Spinal cord (tissue), 10 donors: ENCODE measurements at places on chromosomes 5 and 9. TPM values are rescaled to one million over a fixed set of nuclear protein-coding genes. Genes with fewer than 3 reads are reported as not detected.
A peak's percentile ranks its signal among the peaks of the same experiment; 100 is the strongest.

DNA sequence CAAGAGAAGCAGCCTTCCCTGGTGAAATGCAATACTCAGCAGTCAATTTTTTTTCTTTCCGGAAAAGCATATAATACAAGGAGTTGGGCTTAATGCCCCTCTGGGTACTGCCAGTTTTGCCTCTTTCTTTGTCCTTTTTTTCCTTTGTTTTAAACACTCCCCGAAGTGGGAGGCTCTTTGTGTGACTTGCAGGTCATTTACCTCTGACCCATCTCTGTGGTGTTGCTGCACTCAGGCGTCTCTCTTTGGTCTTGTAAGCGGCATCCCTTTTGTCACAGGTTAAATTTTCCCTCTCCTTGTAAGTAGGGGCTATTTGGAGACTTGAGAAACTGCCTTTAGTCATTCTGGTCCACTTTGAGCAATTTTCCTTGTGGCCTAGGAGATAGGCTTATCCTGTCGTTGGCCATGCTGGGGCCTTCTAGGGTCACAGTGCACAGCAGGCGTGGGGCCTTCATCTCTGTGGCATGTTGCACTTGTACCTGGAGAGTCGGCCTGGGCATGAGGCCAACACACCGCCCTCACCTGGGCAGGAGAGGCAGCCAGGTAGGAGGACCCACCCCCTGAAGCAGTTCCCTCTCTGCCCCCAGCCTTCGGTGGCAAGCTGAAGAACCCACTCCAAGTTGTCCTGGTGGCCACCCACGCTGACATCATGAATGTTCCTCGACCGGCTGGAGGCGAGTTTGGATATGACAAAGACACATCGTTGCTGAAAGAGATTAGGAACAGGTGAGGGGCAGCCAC lies 27.7 kb upstream of the CTSL start:
- no peak overlapping the region for H3K27ac ChIP-seq
- H3K4me3 ChIP-seq: no peak overlapping the region
- H3K27me3 ChIP-seq: no peaks in the 10 kb centered on the region
- no peaks in the 10 kb centered on the region for H3K4me1 ChIP-seq
- no peak for DNase-seq

DNA sequence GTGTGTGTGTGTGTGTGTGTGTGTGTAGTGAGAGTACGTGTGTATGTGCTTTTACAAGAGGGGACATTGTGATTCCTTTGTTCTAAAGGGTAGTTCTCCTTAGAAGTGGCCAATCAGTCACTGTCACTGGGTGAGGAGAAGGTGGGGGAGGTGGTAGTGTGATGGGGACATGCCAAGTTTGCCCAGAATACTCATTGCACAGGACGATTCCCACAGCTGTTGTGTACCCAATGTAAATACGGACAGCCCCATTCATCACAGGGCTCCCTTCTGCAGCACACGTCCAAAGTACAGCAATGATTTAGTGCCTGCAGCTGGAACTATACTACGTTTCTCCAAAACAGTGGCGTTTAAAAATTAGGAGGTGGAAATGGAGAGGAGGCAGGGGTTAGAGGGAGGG lies 287.8 kb downstream of the TLR4 start:
- no peak for DNase-seq
- H3K27me3 ChIP-seq: no peaks in the 10 kb centered on the region
- H3K4me1 ChIP-seq: no peaks in the 10 kb centered on the region
- no peak overlapping the region for H3K27ac ChIP-seq

Gene IGFBPL1
- total RNA-seq: 14.8 TPM

DNA sequence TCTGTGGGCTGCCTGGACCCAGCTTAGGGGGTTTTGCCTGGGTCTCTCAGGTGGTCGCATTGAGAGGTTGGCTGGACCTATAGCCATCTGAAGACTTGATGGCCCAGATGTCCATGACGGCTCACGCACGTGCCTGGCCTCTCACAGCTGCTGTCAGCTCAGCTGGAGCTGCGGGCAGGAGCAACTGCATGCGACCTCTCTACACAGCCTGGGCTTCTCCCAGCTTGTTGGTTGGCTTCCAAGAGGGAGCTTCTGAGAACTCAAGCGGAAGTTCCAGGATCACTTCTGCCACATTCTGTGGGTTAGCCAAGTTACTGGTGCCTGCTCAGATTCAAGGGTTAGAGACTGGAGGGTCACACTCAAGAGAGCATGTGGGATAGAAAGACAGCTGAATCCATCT lies 99.2 kb downstream of the DAPK1 start:
- no peak for DNase-seq
- H3K4me3 ChIP-seq: no peak overlapping the region
- no peaks in the 10 kb centered on the region for H3K27me3 ChIP-seq
- peaks cover 53% of the 10 kb centered on the region for H3K4me1 ChIP-seq
- H3K27ac ChIP-seq: no peak overlapping the region

GRCh38 chr9:109894921-109895758 lies 115.1 kb downstream of the PALM2AKAP2 start:
- peak; percentile 59 for DNase-seq
- no peak overlapping the region for H3K27ac ChIP-seq
- peaks cover 15% of the 10 kb centered on the region for H3K4me1 ChIP-seq
- no peak overlapping the region for H3K4me3 ChIP-seq

Gene NOL8
- total RNA-seq: 29.0 TPM

Gene SH3TC2
- 43.7 TPM for total RNA-seq

DNA sequence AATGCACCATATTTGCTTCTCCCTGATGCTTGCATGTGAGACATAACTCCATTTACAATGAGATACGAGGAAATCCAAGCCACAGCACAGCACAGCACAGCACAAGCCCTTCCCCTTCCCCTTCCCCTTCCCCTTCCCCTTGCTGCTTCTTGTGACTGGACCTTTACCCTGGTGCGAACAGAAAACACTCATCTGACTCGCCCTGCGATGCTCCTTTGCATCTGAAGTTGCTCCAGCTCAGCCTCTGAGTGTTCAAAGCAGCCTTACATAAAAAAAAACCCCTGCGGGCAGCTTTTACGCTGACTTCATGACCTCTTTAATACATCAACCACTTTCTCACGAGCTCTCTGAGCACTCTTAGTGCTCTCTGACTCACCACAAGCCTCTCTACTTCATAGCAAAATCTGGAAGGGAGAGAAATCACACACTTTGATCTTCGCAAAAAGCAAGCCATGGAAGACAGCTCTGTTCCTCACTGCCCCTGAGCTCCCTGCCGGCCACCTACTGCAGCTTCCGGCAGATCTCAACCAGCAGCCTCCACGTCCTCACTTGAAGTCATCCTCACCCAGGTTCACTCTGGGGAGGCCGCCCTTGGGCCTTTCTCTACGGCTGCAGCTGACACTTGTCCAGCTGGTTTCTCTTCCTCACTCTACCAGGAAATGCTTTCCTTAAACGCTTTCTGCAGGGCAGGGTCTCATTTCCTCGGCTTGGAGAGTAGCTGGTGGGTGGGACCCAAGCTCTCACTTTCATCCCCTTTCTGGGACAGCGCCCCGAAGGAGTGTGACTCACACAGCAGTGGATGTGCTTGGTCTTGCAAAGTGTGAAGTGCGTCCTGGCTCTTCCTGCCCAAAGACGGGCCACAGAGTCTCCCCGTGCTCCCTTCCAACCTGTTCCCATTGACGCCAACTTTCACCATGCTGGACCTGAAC lies 5.3 kb downstream of the SLC34A1 start:
- H3K36me3 ChIP-seq: no peaks in the 10 kb centered on the region
- peaks cover 6% of the 10 kb centered on the region for H3K27me3 ChIP-seq
- H3K4me3 ChIP-seq: no peak overlapping the region
- H3K27ac ChIP-seq: no peak overlapping the region
- no peak for DNase-seq

DNA sequence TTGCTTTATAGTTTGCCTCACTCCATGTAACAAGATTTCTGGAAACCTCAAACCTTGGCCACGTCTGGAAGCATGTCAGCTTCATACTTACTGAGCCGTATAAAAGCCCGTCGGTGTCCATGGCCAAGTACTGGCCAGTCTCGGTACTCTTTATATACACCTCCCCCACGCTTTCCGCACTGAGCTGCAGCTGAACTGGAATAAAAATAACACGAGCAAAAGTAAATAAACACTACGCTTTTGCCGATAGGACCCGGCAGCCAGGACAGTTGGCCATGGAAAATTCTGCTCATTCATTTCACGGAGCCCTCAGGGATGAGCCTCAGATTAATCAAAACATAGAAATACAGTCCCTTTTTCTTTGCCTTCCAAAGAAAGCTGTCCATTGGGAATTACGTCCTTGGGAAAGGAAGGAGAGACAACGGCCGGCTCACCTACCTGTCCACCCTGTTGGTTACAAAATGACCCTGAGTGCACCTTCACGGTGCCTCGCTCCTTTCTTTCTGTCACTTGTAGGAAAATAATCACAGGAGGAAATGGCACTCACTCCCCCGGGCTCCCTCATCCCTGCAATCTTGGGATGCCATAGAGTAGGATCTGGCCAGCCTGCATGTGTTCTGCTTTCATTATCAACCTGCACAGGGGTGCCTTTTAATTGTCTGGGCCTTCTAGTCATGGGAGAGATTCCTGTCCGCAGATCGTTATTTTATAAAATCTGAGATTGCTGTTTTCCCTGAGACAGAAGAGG lies 85.1 kb downstream of the FGF1 start:
- no peak for DNase-seq
- H3K4me1 ChIP-seq: peaks cover 6% of the 10 kb centered on the region
- H3K4me3 ChIP-seq: no peak overlapping the region
- peak overlapping the region; percentile 57 for H3K27ac ChIP-seq
- no peaks in the 10 kb centered on the region for H3K27me3 ChIP-seq
- no peaks in the 10 kb centered on the region for H3K36me3 ChIP-seq

DNA sequence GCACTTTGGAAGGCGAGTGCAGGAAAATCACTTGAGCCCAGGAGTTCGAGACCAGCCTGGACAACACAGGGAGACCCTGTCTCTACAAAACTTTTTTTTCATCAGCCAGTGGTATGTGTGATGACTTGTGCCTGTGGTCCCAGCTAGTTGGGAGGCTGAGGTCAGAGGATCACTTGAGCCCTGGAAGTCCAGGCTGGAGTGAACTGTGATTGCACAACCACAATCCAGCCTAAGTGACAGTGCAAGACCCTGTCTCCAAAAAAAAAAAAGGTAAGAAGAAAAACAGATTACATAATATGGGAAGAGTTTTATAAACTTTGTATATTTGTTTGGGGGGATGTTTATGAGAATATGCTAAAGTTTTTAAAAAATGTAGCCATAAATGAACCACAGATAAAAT lies 76.5 kb upstream of the CER1 start:
- peaks cover 2% of the 10 kb centered on the region for H3K36me3 ChIP-seq
- H3K4me3 ChIP-seq: no peak overlapping the region
- H3K4me1 ChIP-seq: no peaks in the 10 kb centered on the region
- no peaks in the 10 kb centered on the region for H3K27me3 ChIP-seq

DNA sequence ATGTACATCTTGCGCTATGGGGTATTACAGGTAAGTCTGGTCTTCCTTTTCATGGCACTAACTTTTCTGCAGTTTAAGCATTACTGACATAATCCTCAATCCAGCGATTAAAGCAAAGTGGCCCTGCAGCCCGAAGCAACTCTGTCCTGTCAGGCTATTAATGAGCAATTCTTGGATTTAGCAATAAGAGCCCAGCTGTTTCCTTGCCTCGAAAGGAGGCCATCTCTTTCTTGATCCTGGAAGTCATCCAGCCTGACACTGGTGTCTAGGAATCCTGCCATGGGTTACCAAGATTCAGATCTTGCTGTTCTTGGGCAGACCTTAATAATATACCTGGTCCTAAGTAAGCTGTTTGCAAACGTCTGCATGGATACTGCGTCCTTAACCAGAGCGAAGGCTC lies 102.0 kb downstream of the RFK start:
- no peaks in the 10 kb centered on the region for H3K4me1 ChIP-seq
- no peak overlapping the region for H3K27ac ChIP-seq
- no peaks in the 10 kb centered on the region for H3K36me3 ChIP-seq

DNA sequence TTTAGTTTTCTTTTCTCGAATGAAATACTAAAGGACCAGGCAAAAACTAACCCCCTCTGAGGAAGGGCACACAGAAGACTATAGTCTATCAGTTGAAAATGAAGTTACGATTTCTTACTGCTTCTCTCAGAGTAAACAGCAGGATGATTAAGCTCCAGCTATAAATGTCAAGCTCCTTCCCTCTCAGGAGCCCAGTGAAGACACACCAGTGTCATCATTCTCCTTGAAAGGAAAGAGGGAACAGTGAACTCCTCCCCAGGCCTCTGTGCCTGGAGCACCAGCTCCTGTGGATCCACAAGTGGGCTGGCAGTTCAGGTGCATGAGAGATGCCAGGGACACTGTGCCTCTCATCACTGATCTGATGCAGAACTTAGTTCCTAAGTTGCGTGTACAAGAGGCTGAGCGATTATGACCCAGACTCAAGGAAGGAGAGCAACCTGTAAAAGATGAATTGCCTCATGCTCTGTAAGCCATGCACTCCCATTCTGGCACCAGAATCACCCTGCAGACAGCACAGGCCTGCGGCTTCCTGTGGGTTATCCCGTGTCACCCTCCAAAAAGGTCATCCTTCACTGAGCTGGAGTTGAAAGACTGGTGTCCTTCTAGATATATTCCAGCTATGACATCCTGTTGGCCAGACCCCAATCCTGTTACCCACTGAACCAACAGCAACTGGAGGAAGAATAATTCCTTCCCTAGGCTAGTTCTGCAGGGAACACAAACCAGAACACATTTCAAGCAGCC lies 394.0 kb downstream of the SEMA5A start:
- H3K27ac ChIP-seq: no peak overlapping the region
- H3K36me3 ChIP-seq: peaks cover 3% of the 10 kb centered on the region
- no peak overlapping the region for H3K4me3 ChIP-seq
- no peaks in the 10 kb centered on the region for H3K4me1 ChIP-seq
- DNase-seq: no peak

GRCh38 chr5:1754531-1755220 lies 45.0 kb downstream of the MRPL36 start:
- DNase-seq: no peak
- H3K36me3 ChIP-seq: no peaks in the 10 kb centered on the region
- no peak overlapping the region for H3K4me3 ChIP-seq
- H3K27me3 ChIP-seq: no peaks in the 10 kb centered on the region

GRCh38 chr9:32344551-32345182 lies 39.8 kb upstream of the ACO1 start:
- H3K4me3 ChIP-seq: no peak overlapping the region
- H3K4me1 ChIP-seq: peaks cover 4% of the 10 kb centered on the region
- H3K27ac ChIP-seq: no peak overlapping the region
- DNase-seq: no peak

- H3K27ac ChIP-seq: peak within 1 kb of the TSS; percentile 75
- H3K27me3 ChIP-seq: peaks cover 56% of the 10 kb centered on the region
- H3K36me3 ChIP-seq: no peaks in the 10 kb centered on the region
- DNase-seq: no peak
- peak within 1 kb of the TSS; percentile 54 for H3K4me3 ChIP-seq
Measured at GRCh38 chr9:16870596-16871335, at the start of gene BNC2. BNC2 (minus strand) TSS chr9:16870670; CDS start chr9:16870648, 22 bp downstream.
